ENCODE measurements at places on chromosomes 1 and 21. TPM values are rescaled to one million over a fixed set of nuclear protein-coding genes. Genes with fewer than 3 reads are reported as not detected.
A peak's percentile ranks its signal among the peaks of the same experiment; 100 is the strongest.

PRDM2 gene
- total RNA-seq, result 113 TPM

PRKCZ gene
- 40.7 TPM for total RNA-seq

CA6 gene
- total RNA-seq, result not detected

TTC24 gene
- 0.84 TPM for total RNA-seq

CD5L gene
- not detected for total RNA-seq

ICOSLG gene
- total RNA-seq, result 4.2 TPM

CAPN9 gene
- not detected for total RNA-seq

LGR6 gene
- not detected for total RNA-seq

LCE2A gene
- total RNA-seq, result not detected

DNA sequence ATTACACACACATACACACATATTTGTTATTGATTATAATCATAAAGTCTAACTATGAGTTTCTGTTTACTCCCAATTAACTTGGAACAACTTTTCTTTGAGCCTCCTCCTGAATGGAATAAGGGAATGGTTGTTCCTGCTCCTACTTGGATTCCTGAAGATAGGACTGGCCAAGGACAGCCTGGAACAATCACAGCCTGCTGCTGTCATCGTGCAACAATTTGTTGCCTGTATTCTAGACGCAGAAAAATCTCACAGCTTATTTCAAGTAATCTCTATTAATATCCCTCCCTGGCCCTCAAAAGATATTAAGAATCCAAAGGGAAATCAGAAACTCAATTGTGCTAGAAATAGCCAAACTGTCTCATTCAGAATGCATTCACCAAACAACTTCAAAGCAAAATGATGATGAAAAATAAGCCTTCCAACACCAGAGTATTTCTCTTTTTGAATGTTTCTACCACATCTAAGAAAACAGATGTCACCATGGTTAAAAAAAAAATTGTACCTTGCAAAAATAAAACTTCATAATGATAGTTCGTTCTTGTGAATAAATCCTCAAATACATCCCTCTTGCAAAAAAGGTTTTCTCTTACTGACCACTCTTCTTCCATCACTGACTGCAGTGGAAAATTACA, 30.9 kb downstream of the RCAN1 start:
- no peak for DNase-seq

DNA sequence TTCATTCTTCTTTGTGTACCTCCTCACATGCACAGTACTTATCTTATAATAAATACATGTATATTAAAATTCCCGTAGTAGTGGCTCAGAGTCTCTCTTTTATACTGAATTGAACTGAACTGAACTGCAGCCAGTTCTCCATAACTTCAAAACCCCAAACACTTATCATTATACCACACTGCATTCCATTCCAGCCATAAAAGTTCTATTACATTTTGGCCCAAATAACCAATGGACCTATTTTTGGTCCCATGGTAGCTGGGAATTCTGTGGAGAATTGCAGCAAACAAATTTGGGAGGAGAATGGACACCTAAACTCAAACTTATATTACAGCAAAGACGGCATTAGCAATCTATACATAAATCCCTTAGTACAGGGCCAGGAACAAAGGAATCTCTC, 86.6 kb upstream of the C1orf87 start:
- no peak for DNase-seq

DNA sequence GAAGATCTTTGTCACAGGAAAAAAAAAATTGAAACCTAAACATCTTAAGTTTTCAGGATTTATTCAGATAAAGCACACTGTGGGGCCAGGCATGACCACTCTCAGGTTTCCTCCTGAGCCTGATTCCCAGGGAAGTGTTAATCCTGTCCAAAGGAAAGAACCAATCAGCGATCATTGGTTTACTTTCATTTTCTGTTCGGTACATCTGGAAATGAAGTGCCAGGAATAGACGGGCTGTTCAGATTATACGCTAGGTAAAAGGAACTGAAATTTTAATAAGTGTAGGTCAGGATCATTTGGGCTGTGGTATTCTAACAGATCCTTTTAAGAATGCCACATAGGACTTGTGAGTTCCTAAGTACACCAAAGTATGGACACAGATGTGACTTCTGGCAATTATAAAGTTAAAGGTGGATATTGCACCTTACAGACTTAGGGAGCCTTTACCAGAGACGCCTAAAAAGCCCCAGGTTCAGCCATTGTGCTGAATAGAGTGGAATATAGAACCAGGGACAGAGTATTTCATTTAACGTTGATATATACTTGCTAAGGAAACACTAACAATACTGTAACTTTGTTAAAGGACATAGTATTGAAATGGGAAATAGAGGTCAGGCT, 9.3 kb upstream of the CACYBP start:
- DNase-seq, result peak; percentile 39

DNA sequence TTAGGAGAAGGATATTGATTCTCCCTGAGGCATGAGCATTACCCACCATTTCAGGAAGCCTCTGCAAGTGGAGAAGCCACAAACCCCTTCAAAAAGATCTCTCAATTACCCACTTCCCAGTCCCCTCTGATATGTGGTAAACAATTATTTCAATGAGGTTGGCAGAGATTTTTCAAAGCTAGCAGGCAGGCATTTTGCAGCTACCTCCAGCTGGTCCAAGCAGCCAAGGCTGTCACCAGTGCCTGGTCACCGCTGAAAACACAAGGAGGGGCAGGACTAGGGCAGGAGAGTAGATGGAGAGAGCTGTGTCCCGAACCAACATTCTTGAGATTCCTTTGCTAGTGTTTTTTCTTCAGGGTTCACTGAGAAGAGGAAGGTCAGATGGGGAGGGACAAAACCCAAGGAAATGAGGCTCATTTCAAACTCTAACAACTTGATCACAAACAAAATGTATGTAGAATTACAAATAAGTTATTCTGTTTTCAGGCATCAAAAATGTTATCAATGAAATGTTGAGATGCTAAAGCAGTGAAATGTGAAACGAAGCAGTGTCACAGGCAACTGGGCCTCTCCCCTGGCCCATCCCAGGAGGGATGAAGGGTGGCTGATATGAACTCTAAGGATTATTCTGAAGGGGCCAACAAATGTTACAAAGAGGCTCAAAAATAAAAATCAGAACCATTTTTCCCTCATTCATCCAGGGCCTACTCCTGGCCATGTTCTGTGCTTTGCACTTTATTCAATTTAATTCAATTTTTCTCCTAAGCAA, 22.3 kb downstream of the APP start:
- DNase-seq, result no peak

DNA sequence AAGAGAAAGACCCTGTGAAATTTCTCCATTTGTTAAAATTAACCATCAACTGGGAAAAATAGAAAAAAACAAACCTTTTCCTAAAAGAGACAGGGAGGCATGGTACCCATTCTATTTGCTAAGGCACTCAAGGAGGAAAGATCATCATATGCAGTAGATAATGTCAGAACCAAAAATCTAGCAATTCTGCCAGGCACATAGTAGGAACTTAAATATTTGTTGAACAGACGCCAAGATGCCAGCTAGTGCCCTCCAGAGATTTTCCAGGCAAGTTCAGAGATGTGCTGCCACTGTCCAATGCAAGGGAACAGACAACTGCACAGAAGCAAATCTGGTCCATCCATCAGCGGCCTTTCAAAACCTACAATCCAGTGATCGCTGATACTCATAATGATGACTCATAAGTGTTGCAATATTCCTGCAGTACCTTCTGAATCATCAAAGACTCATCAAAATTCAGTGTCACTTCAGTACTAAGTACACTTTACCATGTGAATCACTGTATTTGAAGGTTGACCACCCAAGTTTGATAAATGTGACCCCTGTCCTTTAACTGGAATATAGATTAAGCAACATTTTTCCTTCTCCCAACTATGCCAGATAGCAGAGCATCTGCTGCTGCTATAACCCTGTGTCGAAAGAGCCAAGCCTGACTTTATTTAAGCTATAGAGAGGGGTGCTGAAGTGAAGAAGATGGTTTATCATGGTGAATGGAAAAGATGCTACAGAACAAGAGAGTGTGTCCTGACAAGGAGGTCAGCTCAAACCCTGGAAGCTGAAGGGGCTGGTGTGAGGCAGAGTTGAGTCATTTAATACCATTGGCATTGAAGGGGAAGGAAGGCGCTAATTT, 99.1 kb downstream of the MT1HL1 start:
- DNase-seq, result no peak

- DNase-seq, result no peak
Measured at GRCh38 chr1:6300342-6301048, 39.6 kb upstream of the GPR153 start.

DNA sequence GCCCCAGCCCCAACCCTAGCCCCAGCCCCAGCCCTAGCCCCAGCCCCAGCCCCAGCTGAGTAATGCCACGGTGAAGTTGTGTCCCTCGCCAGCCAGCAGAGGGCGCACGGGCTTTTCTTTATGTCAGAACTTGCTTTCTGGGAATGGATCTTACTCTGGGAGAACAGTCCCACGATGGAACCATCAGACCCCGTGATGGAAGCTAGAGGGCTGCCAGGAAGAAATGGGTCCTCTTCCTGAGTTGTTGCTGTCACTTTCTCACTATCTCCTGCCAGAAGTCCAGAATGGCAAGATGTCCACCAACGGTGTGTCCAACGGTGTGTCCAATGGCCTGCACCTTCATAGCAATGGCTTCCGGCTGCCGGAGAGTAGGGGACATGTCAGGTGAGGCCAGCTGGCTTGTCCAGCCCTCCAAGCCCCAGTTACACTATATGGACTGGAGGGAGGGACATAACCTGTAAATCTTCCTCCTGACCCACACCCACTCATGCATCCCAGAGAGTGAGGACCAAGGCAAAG, 25.1 kb upstream of the TMEM222 start:
- DNase-seq, result no peak

GRCh38 chr1:79104617-79105016, 98.1 kb upstream of the ADGRL4 start:
- no peak for DNase-seq

GRCh38 chr1:182051938-182052337, 9.6 kb downstream of the ZNF648 start:
- DNase-seq, result no peak

- peak; percentile 80 for DNase-seq
Measured at GRCh38 chr21:45228171-45228641, 59.5 kb downstream of the POFUT2 start.

DNA sequence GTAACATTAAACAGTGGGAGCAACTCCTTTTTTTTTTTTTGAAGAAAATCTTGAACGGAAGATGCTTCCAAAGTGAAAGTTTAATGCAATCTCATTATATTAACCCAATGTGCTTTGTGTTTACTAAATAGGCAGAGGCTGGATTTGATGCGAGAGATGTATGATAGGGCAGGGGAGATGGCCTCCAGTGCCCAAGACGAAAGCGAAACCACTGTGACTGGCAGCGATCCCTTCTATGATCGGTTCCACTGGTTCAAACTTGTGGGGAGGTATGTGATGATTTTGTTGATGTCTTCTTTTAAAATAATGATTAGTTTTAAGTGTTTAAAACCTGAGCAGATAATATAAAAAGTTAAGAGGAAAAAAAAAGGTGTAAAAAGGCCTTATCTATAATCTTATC, 74.2 kb upstream of the PGD start:
- peak; percentile 50 for DNase-seq

DNA sequence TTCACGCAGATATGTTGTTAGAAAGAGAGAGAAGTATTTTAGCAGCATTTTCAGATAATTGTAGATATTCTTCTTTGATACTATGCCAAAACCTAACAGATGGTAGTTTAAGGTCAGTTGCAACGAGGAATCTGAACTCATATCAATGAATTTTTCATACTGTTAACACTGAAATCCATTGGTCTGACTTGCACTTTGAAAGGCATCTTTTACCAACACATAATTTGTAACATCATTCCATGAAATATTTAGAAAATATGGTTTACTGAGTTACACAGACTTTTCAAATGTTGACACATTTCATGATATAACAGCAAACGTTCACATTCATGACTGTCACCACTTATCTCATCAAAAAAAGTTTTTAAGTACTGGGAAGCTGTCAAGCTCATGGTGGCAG, 4.6 kb downstream of the ACBD6 start:
- DNase-seq, result no peak

- no peak for DNase-seq
Measured at GRCh38 chr1:29123887-29124365, at the start of gene TMEM200B. Gene TMEM200B (minus strand): TSS chr1:29123903. CDS start chr1:29121828, 2,075 bp downstream.

DNA sequence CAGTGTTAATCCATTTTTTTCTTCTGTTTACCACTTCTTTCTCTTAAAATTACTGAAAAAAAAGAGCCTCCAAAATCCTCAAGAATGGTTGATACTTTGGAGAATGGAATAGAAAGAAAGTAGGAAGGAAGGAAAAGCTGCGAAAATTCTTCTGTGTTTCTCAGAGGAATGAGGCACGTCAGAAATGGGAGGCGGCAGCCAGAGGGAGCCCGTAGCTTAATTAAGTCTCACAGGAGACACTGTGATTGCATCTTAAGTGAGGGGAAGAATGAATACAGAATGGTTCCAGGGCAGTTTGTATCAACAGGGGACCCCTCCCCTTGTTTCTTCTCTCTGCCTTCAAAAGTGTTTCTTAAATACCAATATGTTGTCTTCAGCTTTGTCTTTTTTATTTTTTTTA, 1099.5 kb downstream of the PLA2G4A start:
- DNase-seq, result no peak

- no peak for DNase-seq
Measured at GRCh38 chr1:243554686-243555085, 295.4 kb downstream of the AKT3 start.

DNA sequence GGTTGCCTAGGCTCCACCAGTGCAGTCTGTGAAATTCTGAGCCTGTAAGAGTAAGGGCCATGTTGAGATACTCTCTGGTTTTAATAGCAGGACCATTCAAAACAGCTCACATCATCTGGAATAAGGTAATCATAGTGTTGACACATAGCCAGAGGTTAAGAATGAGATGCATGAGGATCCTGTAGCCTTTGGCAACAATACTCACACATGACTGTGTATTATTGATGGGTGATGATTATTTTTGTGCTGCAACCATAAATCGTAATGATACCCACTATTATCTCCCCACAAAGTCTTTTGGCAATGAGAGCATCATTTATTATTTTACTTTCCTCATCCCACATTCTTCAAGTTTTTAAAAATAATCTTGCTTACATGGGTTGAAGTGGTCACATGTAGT, 35.5 kb downstream of the KCNK2 start:
- DNase-seq, result no peak

DNA sequence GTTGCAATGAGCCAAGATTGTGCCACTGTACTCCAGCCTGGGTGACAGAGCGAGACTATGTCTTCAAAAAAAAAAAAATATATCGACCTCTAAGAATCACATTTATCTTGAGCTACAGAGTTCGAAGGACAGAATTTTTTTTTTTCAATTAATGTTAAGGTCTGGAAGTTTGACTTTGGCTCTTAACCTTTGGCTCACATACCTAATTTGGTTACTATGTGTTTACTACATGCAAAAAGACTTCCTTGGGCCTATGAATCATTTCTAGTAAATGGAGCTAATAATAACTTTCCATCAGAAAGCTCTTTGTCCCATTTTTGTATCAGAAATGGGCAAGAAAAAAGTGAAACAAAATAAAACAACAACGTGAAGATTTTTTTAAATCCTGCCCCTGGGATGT, 351.2 kb downstream of the SMYD3 start:
- no peak for DNase-seq

DNA sequence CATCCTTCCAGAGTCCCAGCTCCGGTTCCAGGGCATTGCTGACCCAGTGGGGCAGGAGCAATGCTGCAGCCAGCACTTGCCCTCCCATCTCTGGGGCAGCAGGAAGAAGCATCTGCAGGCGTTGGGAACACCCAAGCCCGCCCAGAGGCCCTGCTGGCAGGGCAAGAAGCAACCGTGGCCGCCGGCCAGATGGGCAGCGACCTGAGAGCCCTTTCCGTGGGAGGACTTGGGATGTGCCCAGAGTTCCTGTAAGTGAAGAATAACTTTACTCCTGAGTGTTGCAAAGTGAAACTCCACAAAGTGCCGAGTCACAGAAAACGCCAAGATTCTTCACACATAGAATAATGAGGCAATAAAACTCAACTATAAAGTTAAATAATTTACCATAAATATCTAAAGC, 46.0 kb downstream of the GRIK3 start:
- DNase-seq, result no peak

All from CD4-positive, alpha-beta memory T cell (primary cell).